ENCODE measurements at places on chromosomes 3 and 15. TPM values are rescaled to one million over a fixed set of nuclear protein-coding genes. Genes with fewer than 3 reads are reported as not detected.

The LRRC49 gene
- 11.9 TPM for polyA plus RNA-seq

The SEMA6D gene
- polyA plus RNA-seq: 21.5 TPM

The GXYLT2 gene
- 34.9 TPM for polyA plus RNA-seq

DNA sequence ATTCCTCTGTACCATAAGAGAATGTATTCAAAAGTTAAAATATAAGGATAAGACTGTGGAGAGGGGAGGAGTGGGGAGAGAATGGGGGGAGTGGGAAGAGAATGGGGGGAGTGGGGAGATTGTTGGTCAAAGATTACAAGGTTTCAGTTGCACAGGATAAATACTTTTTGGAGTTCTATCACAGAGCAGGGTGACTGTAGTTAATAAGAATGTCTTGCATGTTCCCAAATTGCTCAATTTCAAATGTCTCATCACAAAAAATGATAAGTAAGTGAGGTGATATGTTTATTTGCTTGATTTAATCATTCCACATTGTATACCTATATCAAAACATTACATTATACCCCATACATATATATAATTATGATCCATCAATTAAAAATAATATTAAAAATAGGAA lies 23.0 kb upstream of the MEF2A start:
- DNase-seq: no peak

DNA sequence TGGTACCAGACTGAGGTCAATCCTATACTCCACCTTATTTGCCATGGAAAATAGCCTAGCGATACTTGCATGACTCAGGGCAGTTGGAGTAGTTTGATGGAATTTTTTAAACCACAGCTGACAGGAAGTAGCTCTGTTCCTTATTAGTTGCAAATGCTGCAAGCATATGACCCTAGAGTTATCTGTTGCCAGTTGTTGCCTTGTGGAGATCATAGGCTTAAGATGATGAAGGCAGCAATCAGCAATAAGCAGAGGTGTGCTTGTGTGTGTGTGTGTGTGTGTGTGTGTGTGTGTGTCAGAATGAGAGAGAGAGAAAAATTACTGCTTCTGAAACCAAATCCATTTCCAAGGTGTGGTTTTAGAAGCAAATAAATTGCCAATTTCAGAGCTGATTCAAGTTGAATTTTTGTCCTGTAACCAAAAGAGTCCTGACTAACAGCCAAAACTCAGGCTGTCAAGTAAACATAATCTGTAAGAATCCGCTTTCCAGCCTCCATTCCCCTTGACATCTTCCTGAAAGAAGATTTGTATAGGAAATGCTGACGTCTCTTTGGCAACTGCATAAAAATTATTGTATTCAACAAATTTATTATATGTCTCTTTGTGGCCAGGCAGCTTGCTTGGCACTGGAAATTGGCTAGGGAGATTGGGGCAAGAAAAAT lies 141.2 kb downstream of the SERPINI1 start:
- no peak for DNase-seq

GRCh38 chr15:33794453-33794852 lies 173.8 kb upstream of the CHRM5 start:
- no peak for DNase-seq

DNA sequence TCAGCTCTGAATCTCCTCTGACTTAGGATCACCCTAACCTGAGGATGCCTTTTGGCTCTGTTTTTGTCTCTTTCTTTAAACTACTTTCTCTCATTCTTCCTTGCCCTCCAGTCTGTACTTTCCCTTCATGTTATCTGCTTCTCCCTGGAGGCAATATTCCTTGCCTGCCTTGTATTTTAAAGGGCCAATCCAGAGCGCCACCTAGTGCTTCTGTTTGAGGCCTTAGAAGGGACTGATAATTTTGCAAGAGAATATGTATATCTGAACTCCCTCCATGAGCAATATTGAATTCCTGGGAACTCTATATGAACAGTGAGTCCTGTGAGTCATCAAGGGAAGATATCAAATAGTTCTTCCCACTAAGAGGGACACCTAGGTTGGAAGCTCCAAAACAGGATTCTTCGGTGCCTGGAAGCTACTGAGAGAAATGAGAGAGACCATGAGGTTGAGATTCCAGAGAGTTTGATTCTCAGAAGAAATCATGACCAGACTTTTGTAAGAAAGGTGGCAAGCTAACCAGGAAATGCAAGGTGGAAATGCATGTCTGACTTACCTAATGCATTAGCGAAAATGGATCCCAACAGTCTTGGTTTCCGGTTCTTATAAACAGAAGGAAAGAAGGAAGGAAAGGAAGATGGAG lies 203.8 kb upstream of the CD96 start:
- DNase-seq: no peak

- DNase-seq: peak; percentile 56
These were observed 79.8 kb downstream of the ABHD5 start for GRCh38 chr3:43770426-43771103.

DNA sequence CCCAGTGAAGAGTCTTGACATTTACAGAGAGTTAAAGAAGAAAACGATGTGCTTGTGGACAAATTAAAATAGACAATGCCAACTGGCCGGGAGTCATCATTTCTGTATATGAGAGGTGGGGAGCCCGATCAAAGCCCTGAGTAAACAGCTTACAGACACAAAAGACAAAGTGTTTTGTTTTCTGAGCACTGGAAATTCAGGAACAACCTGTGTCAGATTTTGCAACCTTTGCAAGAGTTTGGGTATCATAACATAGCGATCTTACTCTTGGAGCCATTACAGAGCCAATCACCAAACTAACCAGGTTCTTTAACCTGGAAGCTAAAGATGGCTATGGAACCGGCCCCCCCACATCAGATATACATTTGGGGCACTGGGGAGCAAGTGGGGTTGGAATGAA lies 101.9 kb upstream of the LRIG1 start:
- no peak for DNase-seq

Data from ovary (tissue), 10 donors.